ENCODE measurements at places on chromosomes 5 and 9. TPM values are rescaled to one million over a fixed set of nuclear protein-coding genes. Genes with fewer than 3 reads are reported as not detected.

Gene HIGD2A
- 88.0 TPM for total RNA-seq

DNA sequence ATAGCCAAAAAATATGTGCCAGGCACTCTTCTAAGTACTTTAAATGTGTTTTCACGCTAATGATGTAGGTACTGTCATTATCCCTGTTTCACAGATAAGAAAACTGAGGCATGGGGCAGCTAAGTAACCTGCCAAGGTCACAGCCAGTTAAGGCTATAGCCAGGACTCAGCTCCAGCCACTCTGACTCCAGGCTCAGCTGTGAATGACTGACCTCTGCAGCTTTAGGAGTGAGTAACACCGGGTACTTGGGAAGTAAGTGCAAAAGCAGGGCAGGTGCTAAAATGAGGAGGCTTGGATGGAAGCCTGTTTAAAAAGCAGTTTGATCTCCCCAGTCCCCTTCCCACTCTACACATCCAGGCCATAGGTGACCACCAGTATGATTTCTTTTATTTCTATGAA is 10.6 kb upstream of the SHC3 start:
- DNase-seq: no peak

DNA sequence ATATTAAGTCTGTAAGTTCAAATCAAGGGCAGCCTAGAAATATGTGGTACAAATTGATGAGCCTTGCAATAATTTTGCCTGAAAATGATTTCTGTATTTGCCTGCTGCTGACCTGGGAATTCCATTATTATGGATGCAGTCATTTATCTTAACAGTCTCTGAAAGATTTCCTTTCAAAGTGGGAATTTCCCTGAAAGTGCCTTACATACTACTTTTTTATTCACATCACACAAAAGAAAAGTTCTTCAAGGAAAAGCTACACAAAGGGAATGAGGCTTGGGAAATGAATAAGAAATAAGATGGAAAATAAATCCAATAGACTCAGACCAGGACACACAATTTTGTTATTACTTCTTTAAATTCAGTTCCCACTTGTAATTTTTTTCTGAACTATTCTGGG is 537.8 kb upstream of the PTGER4 start:
- DNase-seq: no peak

- no peak for DNase-seq
Observed at GRCh38 chr5:10276691-10277090, 26.6 kb downstream of the CCT5 start.

DNA sequence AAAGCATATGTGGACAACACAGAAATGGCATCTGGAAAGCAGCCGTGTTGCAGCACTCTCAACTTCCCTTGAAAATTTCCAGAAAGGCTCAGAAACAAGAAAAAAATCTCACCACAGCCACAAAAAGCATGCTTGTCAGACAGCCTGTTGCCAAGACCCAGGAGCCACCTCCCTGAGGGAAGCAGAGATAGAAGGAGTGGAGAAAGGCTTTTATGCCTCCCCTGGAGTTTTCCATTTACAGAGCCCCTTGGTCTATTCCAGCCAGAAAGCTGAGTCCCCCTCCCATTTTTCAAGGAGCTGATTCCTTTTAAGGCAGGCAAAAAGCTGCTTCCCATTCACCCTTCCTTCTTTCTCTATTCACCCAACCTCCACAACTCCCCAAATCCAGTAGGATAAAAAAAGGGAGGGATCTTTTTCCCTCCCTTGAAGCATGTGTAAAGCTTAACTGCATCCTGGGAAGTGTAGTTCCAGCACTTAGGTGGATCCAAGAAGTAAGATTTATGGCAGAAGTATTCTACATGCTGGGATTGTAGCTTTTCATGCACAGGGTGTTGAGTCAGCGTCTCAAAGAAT is 37.1 kb upstream of the PALM2AKAP2 start:
- no peak for DNase-seq

Measured in progenitor cell of endocrine pancreas (in vitro differentiated cells).